Upper lobe of left lung (tissue), 6 donors: ENCODE measurements at places on chromosomes 3 and 15. TPM values are rescaled to one million over a fixed set of nuclear protein-coding genes. Genes with fewer than 3 reads are reported as not detected.

DNA sequence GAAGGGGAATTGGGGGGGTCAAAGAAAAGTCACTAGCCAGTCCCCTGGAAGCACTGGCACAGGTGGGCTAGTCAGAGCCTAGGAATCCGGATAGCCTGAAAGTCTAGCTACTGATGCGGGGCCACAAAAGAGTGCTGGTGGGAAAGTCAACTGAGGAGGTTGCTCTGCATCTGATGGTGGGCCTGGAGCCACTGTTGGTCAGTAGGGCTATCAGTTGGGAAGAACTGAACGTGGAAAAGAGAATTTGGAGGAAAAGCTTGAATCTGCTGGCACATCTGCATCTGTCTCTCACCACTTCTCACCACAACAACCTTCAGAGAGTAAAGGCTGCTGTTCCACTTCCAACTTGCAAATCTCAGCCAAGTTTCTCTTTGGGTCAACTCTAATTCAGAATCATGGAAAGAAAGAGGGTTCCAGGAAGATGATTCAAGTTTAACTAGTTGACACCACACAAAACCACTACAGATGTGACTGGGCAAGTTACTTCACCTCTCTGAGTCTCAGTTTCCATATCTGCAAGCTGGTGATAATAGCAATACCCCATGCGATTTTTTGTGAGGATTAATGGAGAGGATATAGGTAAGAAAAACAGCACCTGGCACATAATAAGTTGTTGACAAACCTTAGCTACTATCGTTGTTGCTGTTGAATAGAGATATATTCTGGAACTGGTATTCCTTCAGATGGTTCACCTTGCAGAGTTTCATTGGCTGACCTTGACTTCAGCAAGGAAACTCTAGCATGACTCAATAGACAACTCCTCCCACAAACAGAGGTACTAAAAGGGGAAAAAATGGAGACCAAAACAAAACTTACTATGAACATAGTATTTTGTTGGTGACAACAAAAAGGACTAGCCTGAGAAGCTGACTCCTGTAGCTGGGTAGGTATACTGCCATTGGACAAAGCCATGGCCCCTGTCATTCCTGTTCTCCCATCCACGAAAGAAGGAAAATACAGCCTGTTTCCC lies 280.2 kb upstream of the STT3B start:
- no peaks in the 10 kb centered on the region for H3K36me3 ChIP-seq
- no peak for DNase-seq
- no peak overlapping the region for H3K4me3 ChIP-seq
- H3K27ac ChIP-seq = no peak overlapping the region
- H3K4me1 ChIP-seq = no peaks in the 10 kb centered on the region
- H3K27me3 ChIP-seq = no peaks in the 10 kb centered on the region

DNA sequence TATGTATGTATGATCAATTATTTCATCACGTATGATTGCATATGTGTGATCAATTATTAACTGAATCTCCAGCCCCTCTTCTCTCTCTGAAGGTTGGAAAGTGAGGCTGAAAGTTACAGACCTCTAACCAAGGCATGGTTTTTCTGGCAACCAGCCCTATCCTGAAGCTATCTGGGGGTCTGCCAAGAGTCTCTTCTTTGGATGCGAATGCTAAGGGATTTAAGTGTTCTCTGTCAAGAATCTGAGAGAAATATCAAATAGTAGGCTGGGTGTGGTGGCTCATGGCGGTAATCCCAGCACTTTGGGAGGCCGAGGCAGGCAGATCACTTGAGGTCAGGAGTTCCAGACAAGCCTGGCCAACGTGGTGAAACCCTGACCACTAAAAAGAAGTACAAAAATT lies 8.1 kb downstream of the NKTR start:
- H3K27ac ChIP-seq = no peak overlapping the region
- no peak overlapping the region for H3K4me3 ChIP-seq
- DNase-seq = no peak
- peaks cover 52% of the 10 kb centered on the region for H3K4me1 ChIP-seq
- peaks cover 12% of the 10 kb centered on the region for H3K36me3 ChIP-seq

DNA sequence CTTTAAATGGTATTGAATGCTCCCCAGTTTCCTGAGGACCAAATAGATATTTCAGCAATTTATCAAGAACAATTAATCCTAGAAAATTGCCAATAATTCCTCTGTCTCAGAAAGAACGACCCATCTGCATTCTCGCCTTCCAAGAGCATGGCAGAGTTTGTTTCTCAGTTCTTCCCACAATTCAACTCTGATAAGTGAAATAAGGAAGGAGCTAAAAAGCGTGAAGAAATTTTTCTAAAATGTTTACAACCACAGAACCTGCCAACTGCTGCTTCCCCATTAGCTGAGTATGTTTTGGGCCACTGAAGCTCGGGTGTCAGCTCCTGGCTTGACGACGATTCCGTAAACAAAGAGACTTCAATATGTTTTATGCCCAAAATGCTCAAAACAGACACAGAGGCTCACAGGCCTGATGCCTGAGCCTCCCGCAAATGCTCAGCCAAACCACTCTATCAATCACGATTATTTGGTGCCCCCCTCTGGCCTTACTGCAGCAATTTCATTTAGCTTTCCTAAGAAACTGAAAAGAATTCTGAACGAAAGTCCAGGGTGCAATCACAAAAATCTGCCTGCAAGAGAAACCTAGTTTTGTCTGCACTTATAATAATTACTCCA lies 259.2 kb upstream of the CCDC54 start:
- H3K27me3 ChIP-seq = no peaks in the 10 kb centered on the region
- H3K4me1 ChIP-seq = no peaks in the 10 kb centered on the region
- H3K27ac ChIP-seq = no peak overlapping the region
- no peaks in the 10 kb centered on the region for H3K36me3 ChIP-seq

- no peaks in the 10 kb centered on the region for H3K27me3 ChIP-seq
- H3K4me3 ChIP-seq = no peak overlapping the region
- no peak overlapping the region for H3K27ac ChIP-seq
- H3K4me1 ChIP-seq = no peaks in the 10 kb centered on the region
- H3K36me3 ChIP-seq = no peaks in the 10 kb centered on the region
Observed at GRCh38 chr3:182469086-182469485, 324.2 kb upstream of the ATP11B start.

DNA sequence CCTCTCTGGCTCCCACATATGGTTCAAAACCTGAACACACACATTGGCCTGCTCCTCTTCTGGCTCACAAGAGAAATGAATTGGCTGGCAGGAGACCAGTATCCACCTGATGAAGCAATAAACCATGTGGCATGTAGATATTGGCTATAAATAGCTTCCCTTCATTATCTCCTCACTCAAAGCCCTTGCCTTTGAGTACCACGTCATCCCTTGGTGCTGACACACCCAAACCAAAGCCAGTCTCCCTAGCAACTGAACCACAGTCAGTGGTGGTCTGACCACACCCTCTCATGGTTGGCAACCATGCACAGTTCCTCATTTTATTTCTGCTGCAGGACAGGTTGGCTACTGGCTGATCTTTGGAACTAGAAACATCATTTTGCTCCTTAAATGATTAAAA lies 98.8 kb downstream of the ZNF621 start:
- H3K4me1 ChIP-seq = no peaks in the 10 kb centered on the region
- no peaks in the 10 kb centered on the region for H3K27me3 ChIP-seq
- H3K27ac ChIP-seq = no peak overlapping the region

DNA sequence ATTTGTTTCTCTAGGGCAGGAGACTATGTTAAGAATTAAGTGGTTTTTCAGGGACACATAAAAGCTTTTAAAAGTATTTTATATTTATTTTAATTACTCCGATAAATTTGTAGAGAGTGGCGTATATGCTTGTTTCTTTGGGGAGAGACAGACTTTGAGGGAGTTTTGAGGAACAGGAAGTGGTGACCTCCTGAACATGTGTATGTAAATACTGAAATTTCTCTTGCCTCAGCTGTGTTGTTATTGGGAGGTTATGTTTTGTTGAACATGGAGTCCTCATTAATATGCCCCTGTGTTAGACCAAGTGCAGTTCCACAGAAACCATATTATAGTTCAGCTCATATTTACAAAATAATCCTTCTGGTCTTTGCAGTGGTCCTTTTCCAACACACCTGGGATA lies 41.8 kb upstream of the UTS2B start:
- no peak overlapping the region for H3K27ac ChIP-seq
- H3K36me3 ChIP-seq = peaks cover 33% of the 10 kb centered on the region
- H3K4me3 ChIP-seq = no peak overlapping the region
- no peak for DNase-seq

GRCh38 chr15:77009176-77009575 lies 14.2 kb downstream of the PSTPIP1 start:
- peaks cover under 1% of the 10 kb centered on the region for H3K4me1 ChIP-seq
- H3K27ac ChIP-seq = no peak overlapping the region
- H3K27me3 ChIP-seq = no peaks in the 10 kb centered on the region
- no peak for DNase-seq

GRCh38 chr3:39361252-39361927 lies 21.8 kb upstream of the SLC25A38 start:
- H3K4me1 ChIP-seq = peaks cover 3% of the 10 kb centered on the region
- H3K4me3 ChIP-seq = no peak overlapping the region
- H3K27me3 ChIP-seq = no peaks in the 10 kb centered on the region
- H3K36me3 ChIP-seq = no peaks in the 10 kb centered on the region
- no peak for DNase-seq
- no peak overlapping the region for H3K27ac ChIP-seq

DNA sequence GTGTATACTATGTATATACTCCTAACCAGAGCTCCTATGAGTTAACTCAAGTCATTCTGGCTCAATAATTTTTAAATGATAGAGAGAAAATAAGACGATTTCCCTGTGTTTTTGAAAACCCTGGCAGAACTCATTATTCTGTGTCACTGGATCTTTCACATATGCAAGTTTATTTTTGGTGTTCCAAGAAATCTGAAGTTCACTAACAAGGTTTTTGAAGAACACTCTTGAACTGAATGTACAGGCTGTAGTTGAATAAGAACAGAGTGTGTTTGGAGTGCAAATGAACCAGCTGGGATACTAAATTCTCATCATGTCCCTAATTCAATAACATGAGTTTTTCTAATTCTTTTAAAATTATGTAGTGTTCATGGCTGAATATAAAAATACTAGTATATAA lies 466.9 kb upstream of the SUCLG2 start:
- no peaks in the 10 kb centered on the region for H3K36me3 ChIP-seq
- no peak overlapping the region for H3K4me3 ChIP-seq
- H3K4me1 ChIP-seq = no peaks in the 10 kb centered on the region
- DNase-seq = no peak

DNA sequence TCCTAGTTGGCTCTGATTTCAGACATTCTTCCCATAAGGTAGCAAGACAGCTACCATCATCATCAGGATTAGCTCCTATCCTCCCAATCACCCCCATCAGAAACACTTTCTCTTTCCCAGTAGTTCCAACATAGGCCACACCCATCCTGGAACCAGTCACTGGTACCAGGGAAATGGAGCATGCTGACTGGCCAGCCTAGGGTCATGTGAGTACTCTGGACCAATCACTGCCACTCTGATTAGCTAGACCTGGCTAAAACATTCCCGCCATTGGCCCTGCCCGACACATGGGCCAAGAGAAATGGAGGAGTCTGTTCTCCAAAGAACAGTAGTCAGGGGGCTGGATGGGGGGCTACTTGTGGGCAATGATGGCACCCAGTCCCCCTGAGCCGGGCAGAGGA lies 12.4 kb downstream of the EFCC1 start:
- H3K4me3 ChIP-seq = no peak overlapping the region
- no peaks in the 10 kb centered on the region for H3K27me3 ChIP-seq
- H3K4me1 ChIP-seq = peaks cover 58% of the 10 kb centered on the region
- DNase-seq = no peak

- no peaks in the 10 kb centered on the region for H3K36me3 ChIP-seq
- no peak overlapping the region for H3K4me3 ChIP-seq
- DNase-seq = no peak
- no peaks in the 10 kb centered on the region for H3K4me1 ChIP-seq
Observed at GRCh38 chr15:49664716-49665115, 43.9 kb downstream of the DTWD1 start.

GRCh38 chr3:42544492-42545283 lies 37.1 kb downstream of the SEC22C start:
- H3K4me3 ChIP-seq = no peak overlapping the region
- peaks cover 71% of the 10 kb centered on the region for H3K4me1 ChIP-seq
- no peaks in the 10 kb centered on the region for H3K27me3 ChIP-seq

- H3K4me3 ChIP-seq = no peak overlapping the region
- no peaks in the 10 kb centered on the region for H3K4me1 ChIP-seq
- no peaks in the 10 kb centered on the region for H3K27me3 ChIP-seq
Observed at GRCh38 chr3:38576131-38576525, 73.4 kb downstream of the SCN5A start.

DNA sequence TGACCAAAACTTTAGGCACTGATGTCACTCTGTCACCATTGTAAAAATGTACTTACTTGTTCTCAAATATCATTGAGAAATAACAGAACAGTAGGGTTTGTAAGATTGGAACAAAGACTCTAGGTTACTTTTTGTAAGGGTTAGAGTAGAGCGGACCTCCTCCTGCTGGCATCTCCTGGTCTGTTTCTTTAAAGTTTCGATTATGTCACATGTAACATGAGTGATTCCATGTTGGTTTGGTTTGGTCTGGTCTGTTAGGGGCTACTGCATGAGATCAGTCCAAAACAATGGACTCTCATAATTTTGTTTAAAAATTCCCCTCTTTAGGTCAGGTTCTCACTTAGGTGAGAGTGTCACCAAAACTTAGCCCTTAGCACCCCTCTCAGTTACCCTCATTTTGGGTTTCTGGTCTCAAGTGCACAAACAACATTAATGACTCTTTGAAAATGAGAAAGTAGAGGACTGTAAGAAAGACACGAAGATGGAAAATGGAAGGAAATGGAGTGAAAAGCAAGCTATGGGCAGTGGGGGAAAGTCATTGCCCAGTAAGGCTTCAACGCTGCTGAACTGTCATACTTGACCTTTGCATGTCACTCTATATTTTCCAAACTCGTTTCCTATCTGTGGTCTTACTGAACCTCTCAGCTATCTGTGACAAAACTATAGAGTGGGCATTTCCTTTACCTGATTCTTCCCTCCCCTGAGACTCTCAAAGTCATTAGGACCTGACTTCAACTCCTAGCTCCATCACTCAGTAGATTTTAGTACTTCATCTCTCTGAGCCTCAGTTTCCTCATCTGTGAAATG lies 52.7 kb downstream of the LDHAL6B start:
- no peaks in the 10 kb centered on the region for H3K4me1 ChIP-seq
- no peak overlapping the region for H3K4me3 ChIP-seq

- no peak overlapping the region for H3K27ac ChIP-seq
- peak overlapping the region; percentile 85 for H3K4me3 ChIP-seq
- DNase-seq = peak; percentile 92
- no peaks in the 10 kb centered on the region for H3K36me3 ChIP-seq
- H3K27me3 ChIP-seq = no peaks in the 10 kb centered on the region
- peaks cover 8% of the 10 kb centered on the region for H3K4me1 ChIP-seq
Observed at GRCh38 chr3:57078635-57079473, 18.4 kb downstream of the SPATA12 start.

GRCh38 chr15:101522091-101522490 lies 32.6 kb upstream of the PCSK6 start:
- H3K4me1 ChIP-seq = peaks cover 7% of the 10 kb centered on the region
- H3K4me3 ChIP-seq = no peak overlapping the region
- no peak for DNase-seq
- no peaks in the 10 kb centered on the region for H3K36me3 ChIP-seq

GRCh38 chr15:58064082-58064979 lies 1.2 kb downstream of the ALDH1A2 start:
- H3K27me3 ChIP-seq = peaks cover 14% of the 10 kb centered on the region
- H3K36me3 ChIP-seq = no peaks in the 10 kb centered on the region
- no peak overlapping the region for H3K27ac ChIP-seq
- peaks cover 11% of the 10 kb centered on the region for H3K4me1 ChIP-seq

MITF gene
- 21.9 TPM for total RNA-seq

LSG1 gene
- total RNA-seq = 42.6 TPM

HSPBAP1 gene
- total RNA-seq = 11.2 TPM

LRRC2 gene
- 1.7 TPM for total RNA-seq

ANKRD63 gene
- not detected for total RNA-seq

GP5 gene
- 1.1 TPM for total RNA-seq

ALDH1L1 gene
- 2.4 TPM for total RNA-seq

GAP43 gene
- 0.13 TPM for total RNA-seq

CCDC39 gene
- 0.94 TPM for total RNA-seq

ZPLD1 gene
- total RNA-seq = not detected
